Stimulated activated CD4-positive, alpha-beta T cell treated with anti-CD3 and anti-CD28 coated beads, Interleukin-1b, Interleukin-23, amount 100 ng/mL, for 48 hours (primary cell): ENCODE measurements at places on chromosomes 2 and 18.

DNA sequence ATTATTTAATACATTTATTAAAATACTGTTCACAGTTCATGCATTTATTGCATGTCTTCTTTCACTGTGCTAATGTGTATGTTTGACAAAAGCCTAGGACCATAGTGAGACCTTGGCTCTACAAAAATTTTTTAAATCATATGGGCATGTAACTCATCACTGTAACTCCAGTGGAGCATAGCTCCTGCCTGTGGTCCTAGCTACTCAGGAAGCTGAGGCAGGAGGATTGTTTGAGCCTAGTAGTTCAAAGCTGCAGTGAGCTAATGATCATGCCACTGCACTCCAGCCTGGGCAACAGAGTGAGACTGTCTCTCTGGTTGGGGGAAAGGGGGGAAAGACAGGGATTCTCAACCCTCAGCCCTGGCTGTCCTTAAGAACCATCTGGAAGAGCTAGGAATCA is 137.8 kb downstream of the PRKCE start:
- DNase-seq: no peak

DNA sequence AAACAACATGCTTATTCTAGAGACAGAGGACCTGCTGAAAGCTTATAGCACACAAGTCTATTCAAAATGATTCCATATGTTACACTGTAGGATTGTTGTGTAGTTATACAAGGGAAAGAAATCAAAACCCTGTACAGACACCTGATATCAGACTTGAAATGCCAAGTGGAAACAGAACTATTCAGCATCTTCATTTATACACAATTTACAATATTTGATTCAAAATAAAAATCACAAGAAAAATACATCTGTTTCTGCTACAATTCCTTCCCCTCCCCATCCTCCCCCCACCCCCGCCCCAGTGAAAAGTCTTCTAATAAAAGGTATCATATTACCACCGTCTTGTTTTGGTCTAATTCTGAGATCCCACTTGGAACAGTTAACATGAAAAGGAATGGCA is 37.5 kb upstream of the NFU1 start:
- DNase-seq: no peak

DNA sequence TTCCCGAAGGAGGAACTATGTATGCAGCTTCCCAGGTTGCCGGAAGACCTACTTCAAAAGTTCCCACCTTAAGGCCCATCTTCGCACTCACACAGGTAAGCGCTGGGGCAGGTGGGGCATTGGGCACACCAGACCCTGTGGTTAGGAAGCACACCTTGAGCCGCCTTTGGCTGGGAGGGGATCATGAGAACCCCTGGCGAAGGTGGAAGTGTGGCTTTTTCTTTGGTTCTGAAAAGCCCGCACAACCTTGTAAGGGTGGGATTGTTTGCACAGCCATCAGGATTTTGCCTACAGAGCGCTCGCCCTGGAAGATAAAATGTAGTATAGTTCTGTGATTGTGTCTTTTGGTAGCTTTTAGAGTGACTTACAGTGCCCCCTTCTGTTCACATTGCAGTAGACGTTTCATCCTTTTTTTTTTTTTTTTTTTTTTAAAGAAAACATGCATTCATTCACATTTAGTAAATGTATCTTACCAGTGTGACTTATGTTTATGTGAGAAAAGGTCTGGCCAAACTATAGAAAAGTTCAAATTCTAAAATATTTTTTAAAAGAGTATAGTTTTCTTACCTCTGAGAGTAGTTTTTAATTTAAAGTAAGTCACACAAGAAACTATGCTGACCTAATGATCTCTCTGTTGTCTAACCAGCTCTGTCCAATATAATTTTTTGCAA is 5.3 kb downstream of the KLF11 start:
- no peak for DNase-seq

- DNase-seq: no peak
These were observed 79.8 kb upstream of the SESTD1 start for GRCh38 chr2:179344280-179344964.

GRCh38 chr2:148237911-148238310 is 217.0 kb downstream of the MBD5 start:
- no peak for DNase-seq

- no peak for DNase-seq
These were observed 120.3 kb upstream of the ACAA2 start for GRCh38 chr18:49933530-49934128.

- DNase-seq: no peak
These were observed 72.5 kb upstream of the CYP1B1 start for GRCh38 chr2:38148501-38148900.

GRCh38 chr2:231181860-231182512 is 16.4 kb upstream of the ARMC9 start:
- no peak for DNase-seq

DNA sequence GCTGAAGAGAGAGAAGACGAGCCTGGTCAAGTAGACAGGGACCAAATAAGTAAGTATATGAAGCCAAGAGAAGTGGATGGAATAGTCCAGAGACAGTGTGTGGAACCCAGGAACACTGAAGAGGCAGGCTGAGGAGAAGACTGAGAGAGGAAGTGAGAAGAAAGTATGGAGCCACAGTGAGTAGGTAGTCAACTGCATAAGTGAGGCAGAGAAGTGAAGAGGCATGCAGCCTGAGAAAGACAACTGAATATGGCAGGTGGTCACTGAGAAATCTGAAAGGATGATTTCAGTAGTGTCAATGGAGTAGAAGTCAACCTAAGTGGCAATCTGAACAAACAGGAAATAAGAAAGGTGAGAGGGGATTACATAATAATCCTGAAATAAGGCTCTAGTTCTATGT is 55.4 kb downstream of the CWC22 start:
- DNase-seq: no peak

DNA sequence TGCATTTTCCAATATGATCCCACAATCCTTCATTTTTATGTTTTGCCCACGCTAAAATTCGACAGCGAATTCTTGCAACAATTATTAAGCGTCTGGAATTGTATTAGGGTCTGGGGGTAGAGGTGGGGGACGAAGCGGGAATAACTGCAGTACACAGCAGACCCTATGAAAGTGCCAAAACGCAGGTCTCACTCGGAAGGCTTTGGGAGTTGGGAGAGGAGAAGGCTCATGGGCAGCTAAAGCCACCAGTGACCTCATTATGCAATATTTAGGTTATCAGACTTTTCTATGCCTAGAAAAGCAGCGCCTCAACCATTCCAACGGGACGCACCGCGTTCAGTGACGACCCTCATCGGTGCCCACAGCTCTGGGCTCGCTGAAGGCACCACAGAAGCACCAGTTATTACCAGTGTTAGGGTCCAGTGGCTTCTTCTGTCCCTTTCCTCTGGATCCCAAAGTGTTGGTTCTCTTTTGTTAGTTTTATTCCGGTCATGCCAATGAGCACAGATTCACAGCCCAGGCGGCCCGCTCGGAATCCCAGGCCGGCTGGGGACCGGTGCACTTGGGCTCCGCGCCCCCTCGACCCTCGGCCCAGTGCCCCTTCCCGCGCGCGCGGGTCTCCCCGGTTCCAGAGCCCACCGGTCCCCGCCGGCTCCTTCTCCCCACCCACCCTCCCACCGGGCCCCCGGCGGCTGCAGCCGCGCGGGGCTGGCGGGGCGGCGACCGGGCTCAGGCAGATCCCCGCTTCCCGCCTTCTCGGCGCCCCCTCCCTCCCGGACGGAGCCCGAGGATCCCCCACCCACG is 737 bp upstream of the MAPK4 start:
- no peak for DNase-seq

DNA sequence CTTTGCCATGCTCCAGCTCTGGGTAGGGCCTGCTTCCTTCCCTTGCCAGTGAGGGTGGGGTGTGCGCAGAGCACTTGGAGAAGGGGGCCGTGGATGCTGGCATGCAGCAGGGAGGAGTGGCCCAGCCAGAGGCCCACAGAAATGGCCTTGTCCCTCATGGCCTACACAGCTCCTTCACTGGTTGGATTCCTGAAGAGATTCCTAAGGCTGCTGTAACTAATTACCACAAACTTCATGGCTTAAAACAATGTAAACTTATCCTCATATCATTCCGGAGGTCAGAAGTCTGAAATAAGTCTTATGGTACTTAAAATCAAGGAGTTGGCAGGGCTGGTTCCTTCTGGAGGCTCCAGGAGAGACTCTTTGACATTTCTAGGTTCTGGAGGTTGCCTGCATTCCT is 195.2 kb downstream of the GLI2 start:
- DNase-seq: no peak

- no peak for DNase-seq
These were observed 282.6 kb downstream of the MYT1L start for GRCh38 chr2:2048461-2048860.

- no peak for DNase-seq
These were observed 322.1 kb downstream of the CNTNAP5 start for GRCh38 chr2:124347209-124347608.

DNA sequence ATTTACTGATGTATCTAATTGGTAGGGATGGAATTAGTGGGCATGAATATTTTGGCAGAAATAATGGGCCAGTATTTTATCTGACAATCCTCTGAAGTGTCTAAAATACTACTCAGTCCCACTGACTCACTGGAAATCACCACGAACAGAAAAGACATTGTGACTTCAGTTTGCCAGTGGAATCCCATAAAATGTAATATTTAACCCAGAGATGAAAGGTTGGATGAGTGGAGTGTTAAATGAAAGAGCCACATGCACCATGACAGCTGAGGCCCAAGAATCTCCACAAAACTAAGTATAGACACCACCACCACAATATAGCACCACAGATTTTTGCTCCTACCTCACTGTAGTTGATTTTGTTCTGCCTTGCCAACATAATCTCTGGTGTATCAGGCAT is 103.9 kb downstream of the NEB start:
- DNase-seq: no peak

DNA sequence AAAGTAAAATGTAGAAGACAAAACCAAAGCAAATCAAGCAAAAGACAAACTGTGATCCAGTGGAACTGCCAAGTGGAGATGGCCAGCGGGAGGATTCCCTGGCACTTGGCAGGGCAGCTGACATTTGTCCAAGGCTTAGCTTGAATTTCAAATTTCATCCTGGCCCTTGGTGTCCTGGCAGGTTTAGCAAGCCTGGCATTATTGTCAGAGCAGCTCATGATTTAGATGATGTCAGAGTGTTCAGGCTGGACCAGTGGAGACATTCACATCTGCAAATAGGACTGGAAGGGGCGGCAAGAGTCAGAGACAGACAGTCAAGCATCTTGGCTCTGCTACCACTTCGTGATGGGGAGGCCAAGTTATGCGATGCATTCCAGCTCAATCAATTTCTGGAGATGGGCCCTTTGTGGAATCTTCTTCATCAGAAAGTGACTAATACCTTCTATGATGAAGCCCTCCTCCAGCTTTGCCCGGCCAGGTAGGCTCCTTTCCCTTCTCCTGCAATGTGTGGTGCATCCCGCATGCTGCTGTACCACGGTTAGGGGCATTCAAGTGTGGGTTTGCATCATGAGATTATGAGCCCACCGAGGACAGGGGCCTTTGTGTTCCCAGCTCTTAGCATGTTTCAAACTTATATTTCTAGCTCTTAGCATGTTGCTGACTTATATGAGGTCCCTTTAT is 199.7 kb downstream of the ANKRD30B start:
- no peak for DNase-seq

DNA sequence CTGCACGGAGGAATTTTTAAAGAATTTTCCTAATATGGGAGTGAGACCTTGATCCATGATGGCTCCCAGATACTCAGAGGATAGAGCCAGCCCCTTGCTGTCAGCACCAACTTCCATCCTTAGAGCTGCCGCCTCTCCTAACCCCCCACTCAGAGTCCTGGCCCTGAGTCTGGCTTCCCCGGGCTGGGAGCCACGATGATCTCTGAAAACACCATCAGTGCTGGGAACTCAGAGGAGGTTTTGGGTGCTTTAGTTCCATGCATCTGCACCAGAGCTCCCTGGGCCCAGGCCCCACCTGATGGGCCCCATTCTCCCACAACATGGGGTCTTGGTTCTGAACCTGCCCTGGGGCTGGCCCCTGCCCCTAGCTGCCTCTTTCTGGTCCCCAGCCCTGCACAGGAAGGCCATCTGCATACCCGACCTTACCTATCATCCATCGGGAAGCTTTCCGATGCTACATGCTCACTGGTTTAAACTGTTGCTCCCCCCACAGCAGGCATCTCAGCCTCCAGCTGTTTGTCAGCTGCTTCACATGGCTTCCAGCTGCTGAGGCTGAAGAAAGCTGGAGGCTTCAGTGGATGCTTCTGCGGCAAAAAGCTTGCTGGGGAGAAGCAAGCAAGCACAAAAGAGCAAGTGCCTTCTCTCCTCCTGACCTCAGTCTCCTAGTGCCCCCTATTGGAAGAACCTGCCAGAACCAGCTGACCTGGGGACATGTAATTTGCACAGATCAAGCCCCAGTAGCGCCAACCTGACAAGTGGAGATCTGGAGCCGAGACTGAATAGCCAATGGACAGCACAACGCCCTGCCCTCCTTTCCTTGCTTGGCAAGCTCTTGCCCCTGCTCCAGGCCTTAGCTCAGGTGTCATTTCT is 24.2 kb upstream of the RHOB start:
- DNase-seq: peak; percentile 19

DNA sequence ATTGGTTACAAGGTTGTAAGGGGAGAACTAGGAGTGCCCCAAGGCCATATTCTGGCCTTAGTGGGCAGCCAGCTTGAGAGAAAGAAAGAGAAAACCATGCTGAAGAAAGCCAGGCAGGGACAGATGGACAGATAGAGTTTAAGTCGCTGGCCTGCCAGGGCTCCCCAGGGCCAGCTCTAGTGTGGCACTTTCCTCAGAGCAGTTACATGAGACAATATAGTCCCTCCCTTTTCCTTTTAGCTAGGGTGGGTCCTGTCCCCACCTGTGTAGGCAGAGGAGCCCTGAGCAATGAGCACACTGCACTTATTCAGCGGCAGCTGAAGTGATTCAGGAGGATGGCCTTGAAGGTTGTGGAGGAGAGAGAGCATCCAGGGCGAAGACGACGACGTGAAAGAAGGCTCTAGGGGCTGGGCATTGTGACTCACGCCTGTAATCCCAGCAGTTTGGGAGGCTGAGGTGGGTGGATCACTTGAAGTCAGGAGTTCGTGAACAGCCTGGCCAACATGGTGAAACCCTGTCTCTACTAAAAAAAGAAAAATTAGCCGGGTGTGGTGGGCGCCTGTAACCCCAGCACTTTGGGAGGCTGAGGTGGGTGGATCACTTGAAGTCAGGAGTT is 152.0 kb upstream of the SLC1A4 start:
- no peak for DNase-seq
